ENCODE measurements at places on chromosomes 1 and 21.

- DNase-seq, result no peak
Observed at GRCh38 chr1:35555212-35555584, 2.0 kb downstream of the KIAA0319L start.

DNA sequence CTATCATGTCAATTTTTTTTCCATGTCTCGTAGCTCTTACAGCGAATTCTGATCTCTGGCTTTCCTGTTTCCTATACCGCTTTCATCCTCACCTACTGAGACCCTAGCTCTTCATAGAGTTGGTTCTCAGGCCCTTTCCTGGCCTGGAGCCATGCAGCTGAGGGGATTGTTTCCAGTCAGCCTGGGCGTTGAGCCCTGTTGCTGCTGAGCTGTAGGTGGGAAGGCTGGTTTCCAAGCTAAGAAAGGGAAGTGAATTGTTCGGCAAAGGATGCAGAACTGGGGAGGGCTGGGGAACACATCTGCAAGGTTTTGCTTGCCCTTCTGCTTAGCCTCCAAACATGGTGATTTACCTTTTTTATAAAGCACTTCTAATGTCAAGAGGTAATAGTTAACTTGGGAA, 41.5 kb downstream of the SPATA46 start:
- DNase-seq, result no peak

DNA sequence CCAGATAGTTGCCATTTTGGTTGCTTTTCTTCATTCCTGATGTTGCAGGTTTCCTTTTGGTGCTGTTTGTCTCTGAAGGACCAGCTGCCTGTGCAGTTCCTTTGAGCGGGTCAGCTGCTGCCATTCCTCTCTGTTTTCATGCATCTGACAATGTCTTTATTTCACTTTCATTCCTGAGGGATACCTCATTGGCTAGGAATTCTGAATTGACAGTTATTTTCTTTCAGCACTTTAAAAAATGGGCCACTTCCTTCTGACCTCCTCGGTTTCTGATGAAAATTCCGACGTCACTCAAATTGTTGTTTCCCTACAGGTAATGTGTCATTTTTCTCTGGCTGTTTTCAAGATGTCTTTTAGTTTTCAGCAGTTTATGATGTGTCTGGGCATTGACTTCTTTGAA, 24.8 kb downstream of the CCSAP start:
- no peak for DNase-seq

DNA sequence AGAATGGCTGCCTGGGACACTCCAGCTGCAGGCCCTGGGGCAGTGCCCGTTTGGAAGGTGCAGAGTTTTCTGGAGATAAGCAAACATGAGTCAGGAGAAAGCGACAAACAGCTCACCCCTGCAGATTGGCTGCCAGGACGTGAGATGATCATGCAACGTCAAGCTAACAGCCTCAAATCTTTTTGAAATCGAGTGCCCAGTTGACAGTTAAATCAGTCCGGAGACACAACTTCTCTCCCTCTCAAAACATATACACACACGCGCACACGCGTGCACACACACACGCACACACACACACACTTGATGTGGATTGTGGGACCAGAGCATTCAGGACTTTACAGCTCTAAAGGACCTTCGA, 49.4 kb downstream of the TENT5C start:
- no peak for DNase-seq

- no peak for DNase-seq
Observed at GRCh38 chr21:20306836-20307235, 691.4 kb upstream of the NCAM2 start.

DNA sequence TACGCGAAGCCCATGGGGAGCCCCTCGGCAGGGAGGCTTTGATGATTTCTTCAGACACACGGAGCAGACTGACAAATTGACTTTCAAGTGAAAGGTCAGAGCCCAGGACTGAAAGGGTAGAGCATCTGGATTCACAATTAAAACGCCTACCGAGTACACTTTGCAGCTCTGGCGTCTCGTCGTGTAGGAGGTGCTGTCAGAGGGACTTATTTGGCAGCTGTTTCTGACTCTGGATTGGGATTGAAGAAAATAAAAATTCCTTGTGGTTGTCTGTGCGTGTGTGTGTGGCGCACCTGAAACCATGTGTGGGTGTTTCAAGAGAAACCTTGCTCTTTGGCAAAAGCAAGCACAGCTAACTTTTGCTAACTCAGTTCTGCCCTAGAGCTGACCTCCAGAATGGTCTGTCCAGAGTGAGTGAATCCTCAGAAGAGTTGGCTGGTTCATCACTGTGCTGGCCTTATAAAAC, 348.7 kb downstream of the HLX start:
- no peak for DNase-seq

GRCh38 chr1:14841456-14841855, 243.0 kb downstream of the KAZN start:
- DNase-seq, result no peak
